ENCODE measurements at places on chromosomes 4 and X.

- DNase-seq, result no peak
Observed at GRCh38 chr4:168978001-168978700, 31.9 kb downstream of the CBR4 start.

DNA sequence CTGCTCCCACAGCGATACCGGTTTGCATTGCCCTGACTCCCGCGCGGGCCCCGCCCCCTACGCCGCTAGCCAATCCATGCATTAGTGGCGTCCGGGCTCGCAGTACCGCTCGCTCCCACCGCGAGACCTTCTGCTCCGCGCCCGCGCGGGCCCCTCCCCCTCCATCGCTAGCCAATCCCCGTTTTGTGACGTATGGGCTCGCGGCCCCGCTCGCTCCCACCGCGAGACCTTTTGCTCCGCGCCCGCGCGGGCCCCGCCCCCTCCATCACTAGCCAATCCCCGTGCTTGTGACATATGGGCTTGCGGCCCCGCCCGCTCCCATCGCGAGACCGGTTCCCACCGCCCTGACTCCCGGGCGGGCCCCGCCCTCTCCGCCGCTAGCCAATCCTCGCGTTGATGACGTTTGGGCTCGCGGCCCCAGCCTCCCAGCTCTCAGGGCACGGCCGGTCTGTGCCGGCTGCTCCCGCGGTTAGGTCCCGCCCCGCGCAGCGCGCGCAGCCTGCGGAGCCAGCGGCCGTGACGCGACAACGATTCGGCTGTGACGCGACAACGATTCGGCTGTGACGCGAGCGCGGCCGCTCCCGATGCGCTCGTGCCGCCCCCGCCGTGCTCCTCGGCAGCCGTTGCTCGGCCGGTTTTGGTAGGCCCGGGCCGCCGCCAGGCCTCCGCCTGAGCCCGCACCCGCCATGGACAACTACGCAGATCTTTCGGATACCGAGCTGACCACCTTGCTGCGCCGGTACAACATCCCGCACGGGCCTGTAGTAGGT lies at the start of gene EMD:
EMD (plus strand) TSS at position 497 of the 770 bp plus-strand sequence; CDS start at position 687, 190 bp downstream.
- DNase-seq, result peak; percentile 68

DNA sequence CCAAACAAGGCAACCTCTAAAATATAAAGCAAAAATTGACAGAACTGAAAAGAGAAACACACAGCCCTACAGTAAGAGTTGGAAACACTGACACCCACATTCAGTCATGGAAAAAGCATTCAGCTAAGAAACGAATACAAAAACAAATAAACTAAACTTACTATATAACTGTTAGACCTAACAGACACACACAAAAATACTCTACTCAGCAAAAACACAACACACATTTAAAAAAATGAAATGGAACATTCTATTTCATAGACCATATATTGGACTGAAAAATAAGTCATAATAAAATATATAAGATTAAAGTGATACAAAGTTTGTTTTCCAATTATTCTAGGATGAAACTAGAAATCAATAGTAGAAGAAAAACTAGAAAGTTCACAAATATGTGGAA lies 488.8 kb upstream of the POU3F4 start:
- no peak for DNase-seq

DNA sequence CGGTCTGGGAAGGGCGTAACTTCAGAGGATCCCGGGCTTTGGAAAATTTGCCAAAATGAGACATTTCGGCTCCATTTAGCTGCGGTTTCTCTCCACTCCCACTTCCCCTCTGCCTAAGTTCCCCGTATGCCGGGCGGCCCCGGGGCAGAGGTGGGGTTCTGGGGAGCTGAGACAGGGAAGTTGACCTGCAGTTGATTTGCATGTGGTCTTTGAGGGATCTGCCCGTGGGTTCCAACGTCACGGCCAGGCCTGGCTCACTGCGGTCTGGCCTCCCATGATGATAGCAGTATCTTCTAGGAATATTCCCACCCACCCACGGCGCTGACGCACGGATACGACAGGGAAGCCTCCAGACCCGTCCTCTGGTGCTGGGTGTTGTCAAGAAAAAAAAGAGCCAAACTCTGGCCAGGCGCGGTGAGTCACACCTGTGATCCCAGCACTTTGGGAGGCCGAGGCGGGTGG lies 27.3 kb upstream of the CRLF2 start:
- no peak for DNase-seq

DNA sequence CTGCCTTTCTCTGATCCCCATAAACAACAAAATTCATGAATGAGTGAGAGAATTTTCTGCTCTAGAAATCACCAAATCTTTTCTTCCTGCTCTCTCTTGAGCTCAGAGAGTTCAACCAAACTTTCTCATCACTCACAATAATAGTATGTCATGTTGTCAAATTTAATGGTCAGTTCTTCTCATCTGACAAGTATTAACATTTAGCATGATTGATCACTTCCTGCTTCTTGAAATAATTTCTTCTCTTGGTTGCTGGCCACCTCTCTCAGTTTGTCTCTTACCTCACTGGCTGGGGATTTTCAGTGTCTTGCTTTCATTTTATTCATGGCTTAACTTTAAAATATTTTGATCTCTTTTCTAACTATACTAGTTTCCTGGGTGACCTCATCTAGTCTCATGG lies 25.5 kb upstream of the FGF5 start:
- DNase-seq, result no peak

DNA sequence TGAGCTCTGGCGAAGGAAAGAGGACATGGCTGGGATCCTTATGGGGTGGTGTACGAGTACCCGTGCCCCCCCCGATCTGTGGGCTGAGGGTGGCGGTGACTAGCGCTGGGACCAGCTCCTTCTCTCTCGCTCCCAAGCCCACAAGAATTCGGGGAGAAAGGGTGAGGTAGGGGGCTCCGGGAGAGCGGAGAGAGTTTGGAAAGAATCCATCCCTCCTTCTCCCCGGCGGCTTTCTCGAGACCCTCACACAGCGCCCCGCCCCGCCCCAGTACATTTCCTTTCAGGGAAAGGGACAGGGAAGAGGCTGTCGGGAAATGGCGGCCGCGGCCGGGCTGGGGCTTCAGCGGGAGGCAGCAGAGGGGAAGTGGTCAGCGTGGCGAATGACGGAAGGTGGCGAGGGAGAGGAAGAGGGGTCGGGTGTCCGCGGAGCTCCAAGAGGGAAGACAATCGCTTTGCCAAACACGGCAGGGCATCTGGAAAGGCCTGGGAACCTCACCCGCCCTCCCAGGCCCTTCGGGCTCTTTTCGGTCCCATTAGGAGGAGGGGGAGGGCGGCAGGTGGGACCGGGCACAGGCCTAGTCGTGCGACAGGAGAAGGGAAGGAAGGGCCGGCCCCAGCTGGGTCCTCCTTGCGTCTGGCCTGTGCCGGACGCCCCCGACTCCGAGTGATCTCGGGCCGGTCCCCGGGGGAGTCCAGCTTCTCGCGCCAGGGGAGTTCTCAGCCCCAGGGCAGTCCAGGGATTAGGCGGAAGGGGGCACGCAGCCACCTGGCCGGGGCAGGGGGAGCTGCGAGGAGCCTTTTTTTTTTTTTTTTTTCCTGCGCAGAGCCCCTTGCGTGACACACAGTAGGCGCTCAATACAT lies 10.2 kb downstream of the HNRNPH2 start:
- DNase-seq, result peak; percentile 4

GRCh38 chr4:2340272-2341061 lies 78.0 kb downstream of the ZFYVE28 start:
- no peak for DNase-seq
